Neuronal stem cell (in vitro differentiated cells): ENCODE measurements at places on chromosomes 3 and 15.
A peak's percentile ranks its signal among the peaks of the same experiment; 100 is the strongest.

GRCh38 chr3:136245691-136246090 lies 4.4 kb upstream of the PCCB start:
- no peak overlapping the region for H3K4me3 ChIP-seq
- no peak for DNase-seq
- H3K4me1 ChIP-seq: no peaks in the 10 kb centered on the region
- H3K27me3 ChIP-seq: no peaks in the 10 kb centered on the region
- no peaks in the 10 kb centered on the region for H3K36me3 ChIP-seq
- H3K27ac ChIP-seq: no peak overlapping the region

GRCh38 chr15:39856357-39856756 lies 63.7 kb downstream of the GPR176 start:
- H3K36me3 ChIP-seq: no peaks in the 10 kb centered on the region
- no peak overlapping the region for H3K4me3 ChIP-seq
- H3K27me3 ChIP-seq: no peaks in the 10 kb centered on the region
- peaks cover 4% of the 10 kb centered on the region for H3K4me1 ChIP-seq

DNA sequence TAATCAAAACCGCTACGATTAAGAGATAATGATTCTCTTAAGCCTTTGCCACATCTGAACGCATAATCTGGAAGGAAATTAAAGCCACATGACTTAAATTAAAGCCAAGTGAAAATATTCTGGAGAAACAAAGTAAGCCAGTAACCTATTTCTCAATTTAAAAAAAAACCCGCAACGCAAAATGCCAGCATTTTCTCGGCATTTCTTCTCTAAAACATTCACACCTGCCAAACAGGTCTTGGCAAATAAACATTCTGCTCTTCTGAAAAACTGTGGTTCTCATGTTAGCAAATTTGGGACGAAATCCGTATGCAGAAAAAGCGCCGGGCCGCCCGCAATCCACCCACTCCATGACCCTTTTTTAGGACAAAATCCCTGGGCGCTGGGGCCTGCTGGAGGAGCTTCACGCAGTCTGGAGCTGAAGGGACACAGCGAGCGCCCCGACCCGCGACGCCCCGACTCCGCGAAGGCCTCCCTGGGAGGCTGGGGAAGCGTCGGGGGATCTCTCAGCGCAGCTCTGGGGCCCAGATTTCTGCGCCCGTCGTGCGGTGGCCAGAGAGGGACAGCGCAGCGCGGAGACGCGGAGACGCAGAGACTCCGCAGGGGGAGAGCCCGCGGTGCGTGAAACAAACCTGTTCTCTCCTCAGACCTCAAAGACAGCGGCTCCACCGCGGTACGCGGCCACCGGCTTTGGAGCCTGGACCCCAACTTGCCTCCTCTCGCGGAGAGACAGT lies 471 bp downstream of the NKIRAS1 start:
- H3K4me1 ChIP-seq: peaks cover 5% of the 10 kb centered on the region
- H3K27me3 ChIP-seq: no peaks in the 10 kb centered on the region
- peak overlapping the region; percentile 86 for H3K4me3 ChIP-seq
- H3K27ac ChIP-seq: peak overlapping the region; percentile 46

- H3K4me3 ChIP-seq: no peak overlapping the region
- DNase-seq: no peak
- no peaks in the 10 kb centered on the region for H3K27me3 ChIP-seq
- no peak overlapping the region for H3K27ac ChIP-seq
These were observed 133.2 kb upstream of the LRTM1 start for GRCh38 chr3:55060896-55061719.

DNA sequence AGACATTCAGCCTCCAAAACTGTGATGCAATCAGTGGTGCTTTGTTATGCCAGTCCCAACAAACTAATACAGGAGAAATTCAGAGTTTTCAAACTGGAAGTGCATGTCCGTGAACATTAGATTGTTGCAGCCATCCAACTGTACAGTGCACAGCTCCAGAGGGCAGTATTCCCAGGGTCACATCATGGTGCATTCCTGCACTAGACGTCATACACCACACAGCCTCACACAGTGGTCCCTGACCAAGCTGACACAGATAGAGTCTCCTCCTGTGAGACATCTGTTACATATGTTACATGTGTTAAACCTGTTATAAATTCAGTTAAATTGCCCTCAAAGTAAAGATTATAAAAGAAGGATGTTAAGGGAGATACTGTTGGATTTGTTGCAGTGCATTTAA lies 209.0 kb downstream of the LRRN1 start:
- no peak overlapping the region for H3K27ac ChIP-seq
- H3K27me3 ChIP-seq: no peaks in the 10 kb centered on the region
- H3K4me1 ChIP-seq: peaks cover 11% of the 10 kb centered on the region
- no peaks in the 10 kb centered on the region for H3K36me3 ChIP-seq
- DNase-seq: no peak
- H3K4me3 ChIP-seq: no peak overlapping the region

DNA sequence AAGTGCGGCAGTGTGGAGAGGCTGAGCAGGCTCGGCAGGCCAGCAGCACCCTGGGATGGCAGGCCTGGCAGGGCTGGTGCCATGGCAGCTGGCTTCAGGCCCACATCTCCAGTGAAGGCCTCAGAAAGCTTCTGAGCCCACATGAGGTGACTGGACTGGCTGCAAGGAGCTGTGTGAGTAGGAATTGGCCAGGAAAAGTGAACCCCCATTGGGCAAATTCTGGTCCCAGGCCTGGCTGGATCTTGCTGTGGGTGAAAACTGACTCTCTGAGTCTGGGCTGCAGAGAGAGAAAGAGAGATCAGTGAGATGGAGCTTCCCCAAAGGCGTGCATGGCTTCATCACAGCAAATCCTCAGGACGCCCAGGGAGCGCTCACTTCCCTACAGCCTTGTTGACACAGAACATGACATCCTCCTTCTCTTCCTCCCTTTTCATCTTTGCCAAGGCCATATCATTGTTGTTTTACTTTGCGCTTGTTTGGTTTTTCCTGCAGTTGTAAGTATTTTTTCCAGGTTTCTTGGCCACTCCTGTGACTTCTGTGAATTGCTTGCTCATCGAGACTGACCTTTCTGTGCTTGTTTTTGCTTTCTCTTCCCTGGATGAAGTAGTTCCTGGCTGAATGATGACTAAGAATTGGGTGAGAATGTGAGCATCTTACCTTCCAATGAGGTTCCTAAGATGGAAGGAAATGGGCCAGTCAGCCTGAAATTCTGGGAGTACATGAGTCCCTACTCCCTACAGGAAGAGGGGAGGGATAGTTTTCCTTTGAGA lies 299.1 kb downstream of the TLE3 start:
- peaks cover 12% of the 10 kb centered on the region for H3K4me1 ChIP-seq
- DNase-seq: no peak
- H3K36me3 ChIP-seq: no peaks in the 10 kb centered on the region
- H3K27ac ChIP-seq: no peak overlapping the region
- no peak overlapping the region for H3K4me3 ChIP-seq

DNA sequence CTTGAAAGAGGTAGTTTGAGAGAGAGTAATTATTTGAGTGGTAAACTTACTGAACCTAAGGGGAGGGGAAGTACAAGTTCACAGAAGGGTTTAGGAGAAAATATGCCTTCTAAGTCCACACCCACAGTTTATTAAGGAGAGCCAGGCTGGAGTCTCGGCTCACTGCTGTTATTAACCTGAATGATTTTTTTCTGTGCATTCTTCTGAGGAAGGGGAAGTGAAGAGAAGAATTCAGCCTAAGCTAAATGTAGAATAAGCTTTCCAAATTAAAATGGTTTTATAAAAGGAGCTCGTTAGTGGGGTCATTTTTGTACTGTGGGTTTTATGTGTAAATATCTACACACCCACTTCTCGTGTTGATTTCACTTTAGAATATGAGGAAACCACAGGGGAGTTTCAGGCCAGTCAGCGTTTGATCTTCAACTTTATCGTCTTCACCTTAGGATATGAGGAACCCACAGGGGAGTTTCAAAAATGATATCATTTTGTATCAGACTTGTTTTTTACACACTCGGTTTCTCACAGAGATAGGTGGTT lies 1.5 kb downstream of the WHAMM start:
- no peaks in the 10 kb centered on the region for H3K27me3 ChIP-seq
- peaks cover 2% of the 10 kb centered on the region for H3K4me1 ChIP-seq
- no peak overlapping the region for H3K4me3 ChIP-seq
- H3K27ac ChIP-seq: no peak overlapping the region
- H3K36me3 ChIP-seq: no peaks in the 10 kb centered on the region

GRCh38 chr3:41088882-41089281 lies 110.4 kb upstream of the CTNNB1 start:
- DNase-seq: no peak
- no peaks in the 10 kb centered on the region for H3K27me3 ChIP-seq
- no peaks in the 10 kb centered on the region for H3K36me3 ChIP-seq
- H3K4me3 ChIP-seq: no peak overlapping the region
- no peak overlapping the region for H3K27ac ChIP-seq

GRCh38 chr3:178302966-178303930 lies 233.0 kb upstream of the KCNMB2 start:
- H3K4me3 ChIP-seq: no peak overlapping the region
- no peak for DNase-seq
- no peaks in the 10 kb centered on the region for H3K36me3 ChIP-seq
- no peaks in the 10 kb centered on the region for H3K4me1 ChIP-seq
- H3K27me3 ChIP-seq: no peaks in the 10 kb centered on the region

DNA sequence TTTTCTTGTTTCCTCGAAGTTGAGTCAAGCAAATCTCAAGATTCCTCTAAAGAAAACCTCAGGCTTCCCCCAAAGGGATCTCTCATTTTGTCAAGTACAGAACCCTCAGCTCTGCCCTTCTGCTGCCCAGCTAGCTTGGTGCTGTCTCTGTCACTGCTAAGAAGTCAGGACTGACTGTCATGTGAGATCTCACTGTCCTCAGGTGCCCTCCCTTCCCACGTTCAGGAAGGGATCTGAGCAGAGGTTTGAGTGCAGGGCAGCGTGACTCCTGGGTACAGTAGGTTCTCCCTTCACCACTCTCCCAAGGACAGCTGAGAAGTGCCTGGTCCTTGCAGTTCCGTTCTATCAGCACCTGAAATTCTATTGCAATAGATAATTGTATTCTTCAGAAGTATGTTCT lies 229.7 kb downstream of the SLCO3A1 start:
- no peak overlapping the region for H3K4me3 ChIP-seq
- H3K27me3 ChIP-seq: no peaks in the 10 kb centered on the region
- no peaks in the 10 kb centered on the region for H3K36me3 ChIP-seq

DNA sequence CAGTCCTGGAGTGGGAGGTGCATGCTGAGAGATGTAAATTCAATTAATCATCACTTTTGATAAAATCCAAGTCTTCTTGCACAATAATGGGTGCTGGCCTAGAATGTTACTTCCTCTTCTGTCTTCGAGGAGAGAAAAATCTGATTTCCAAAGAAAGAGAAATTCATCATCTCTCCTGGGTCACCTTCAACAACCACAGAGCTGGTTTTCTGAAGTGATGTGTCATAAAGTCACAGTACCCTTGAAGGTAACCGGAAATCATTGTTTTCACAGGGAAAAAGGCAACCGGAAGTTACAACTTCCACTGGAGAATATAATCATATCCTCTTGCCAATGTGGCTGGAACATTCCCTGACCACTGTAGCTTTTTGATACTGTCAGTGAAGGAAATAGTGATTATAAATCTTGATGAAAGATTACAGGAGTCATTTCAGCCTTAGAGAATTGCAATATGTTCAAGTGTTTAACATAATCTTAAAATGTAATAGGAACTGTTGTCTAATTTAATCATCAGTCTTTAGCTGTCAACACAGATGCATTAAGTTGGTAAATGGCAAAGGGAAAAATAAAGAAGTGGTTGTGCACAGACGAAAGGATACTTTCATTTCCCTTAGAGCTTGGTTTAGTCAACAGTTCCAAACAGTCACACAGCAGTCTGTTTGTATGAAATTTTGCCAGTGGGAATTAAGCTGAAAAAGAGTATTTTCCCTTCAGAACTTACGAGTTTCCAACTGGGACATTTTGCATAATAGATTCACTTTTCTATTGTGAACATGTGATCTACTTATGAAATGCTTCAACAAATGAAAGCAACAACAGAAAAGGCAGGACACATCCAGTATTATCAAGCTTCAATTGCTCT lies 106.5 kb upstream of the SLC4A7 start:
- peaks cover 5% of the 10 kb centered on the region for H3K4me1 ChIP-seq
- H3K27ac ChIP-seq: no peak overlapping the region
- H3K27me3 ChIP-seq: no peaks in the 10 kb centered on the region
- DNase-seq: no peak

DNA sequence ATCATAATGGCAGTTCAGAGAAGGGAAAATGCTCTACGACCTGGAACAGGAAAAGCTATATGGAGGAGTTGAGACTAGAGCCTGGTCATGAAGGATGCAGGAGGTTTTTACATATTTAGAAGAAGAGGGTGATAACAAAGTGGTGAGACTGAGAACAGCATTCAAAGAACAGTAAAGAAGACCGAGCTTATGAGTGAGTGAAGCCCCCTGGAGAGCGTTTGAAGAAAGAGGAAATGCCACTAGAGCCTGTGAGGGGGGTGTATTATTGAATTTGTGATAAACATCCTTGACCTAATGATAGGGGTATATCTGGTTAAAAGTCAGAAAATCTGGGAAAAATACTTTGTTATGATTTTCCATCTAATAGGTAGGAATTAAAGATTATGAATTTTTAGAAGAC lies 4.2 kb downstream of the PARP9 start:
- H3K36me3 ChIP-seq: no peaks in the 10 kb centered on the region
- peaks cover 4% of the 10 kb centered on the region for H3K4me1 ChIP-seq
- no peak for DNase-seq
- no peak overlapping the region for H3K4me3 ChIP-seq
- H3K27me3 ChIP-seq: no peaks in the 10 kb centered on the region

DNA sequence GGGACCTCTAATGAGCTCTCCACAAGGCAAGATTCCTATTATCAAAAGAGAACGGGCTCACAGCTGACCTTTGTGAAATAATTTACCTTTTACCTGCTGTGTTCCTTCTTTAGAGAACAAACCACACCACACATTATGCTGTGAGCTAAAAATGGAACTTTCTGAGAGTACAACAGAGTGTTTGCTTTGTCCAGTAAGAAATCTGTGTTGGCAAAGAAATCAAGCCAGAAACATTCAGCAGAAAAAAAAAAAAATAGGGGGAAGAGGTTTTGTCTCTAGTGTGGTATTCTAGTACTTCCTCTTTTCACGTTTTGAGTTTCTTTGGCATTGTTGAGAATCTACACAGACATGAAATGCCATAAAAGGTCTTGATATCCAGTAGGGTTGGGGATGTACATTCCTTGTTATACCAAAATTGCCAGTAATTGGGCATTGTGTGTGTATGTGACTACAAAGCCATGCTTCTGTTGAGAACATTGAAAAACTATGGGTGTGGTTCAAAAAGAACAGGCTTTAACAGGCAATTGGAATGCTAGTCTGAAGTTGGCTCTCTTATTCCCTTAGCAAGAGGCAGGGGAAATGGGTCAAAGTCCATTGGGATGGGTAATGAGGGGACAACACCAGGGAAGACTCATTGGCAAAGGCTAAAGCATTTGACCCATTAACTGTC lies 273.5 kb downstream of the NEK10 start:
- no peaks in the 10 kb centered on the region for H3K36me3 ChIP-seq
- peaks cover 6% of the 10 kb centered on the region for H3K4me1 ChIP-seq
- H3K27ac ChIP-seq: no peak overlapping the region
- H3K4me3 ChIP-seq: no peak overlapping the region

DNA sequence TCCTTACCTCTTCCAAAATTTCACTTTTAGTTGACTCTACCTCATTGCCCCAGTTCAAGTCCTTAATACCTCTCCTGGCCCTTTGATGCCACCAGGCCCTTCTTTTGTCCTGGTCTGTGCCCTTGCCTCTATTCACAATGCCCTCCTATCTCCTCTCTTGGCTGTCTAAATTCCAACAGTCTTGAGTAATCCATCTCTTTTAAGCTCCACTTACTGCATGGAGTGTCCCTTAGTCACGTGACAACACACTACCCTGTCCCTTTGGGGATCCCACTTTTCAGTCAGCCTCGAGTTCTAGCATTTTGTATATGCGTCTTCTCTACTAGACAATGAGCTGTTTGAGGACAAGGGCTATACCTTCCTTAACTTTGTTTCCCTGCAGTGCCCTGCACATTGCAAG lies 52.7 kb upstream of the SCN5A start:
- H3K4me3 ChIP-seq: no peak overlapping the region
- H3K27me3 ChIP-seq: no peaks in the 10 kb centered on the region
- no peaks in the 10 kb centered on the region for H3K36me3 ChIP-seq
- DNase-seq: no peak
